A549 treated with RU486 at 1 μM for 4 hours (cell line): ENCODE measurements at places on chromosomes 3 and 15. TPM values are rescaled to one million over a fixed set of nuclear protein-coding genes. Genes with fewer than 3 reads are reported as not detected.

The ELL3 gene
- total RNA-seq = 1.3 to 2.3 TPM (median 2.1 TPM) in 5 replicates

The HSPBAP1 gene
- 5.0 to 6.7 TPM (median 6.1 TPM) in 5 replicates for total RNA-seq

The MRAS gene
- total RNA-seq = 7.1 to 12.2 TPM (median 8.5 TPM) in 5 replicates

The SLC12A8 gene
- total RNA-seq = 0.87 to 1.6 TPM (median 1.4 TPM) in 5 replicates

The TRPC1 gene
- total RNA-seq = 2.6 to 9.1 TPM (median 7.8 TPM) in 5 replicates

The CLDN16 gene
- total RNA-seq = 0.07 to 0.41 TPM in 2 of 5 replicates, not detected in the others

The CMTM8 gene
- 6.4 to 11.0 TPM (median 10.8 TPM) in 5 replicates for total RNA-seq

The EXOSC7 gene
- 43.0 to 50.3 TPM (median 48.4 TPM) in 5 replicates for total RNA-seq

The C2CD4B gene
- total RNA-seq = 0.09 to 0.16 TPM in 2 of 5 replicates, not detected in the others

The CHRM5 gene
- total RNA-seq = not detected in 5 replicates

The SELENOK gene
- 21.5 to 26.5 TPM (median 23.7 TPM) in 5 replicates for total RNA-seq

The TRH gene
- total RNA-seq = not detected in 5 replicates

The KLF15 gene
- total RNA-seq = 0.06 to 0.19 TPM (median 0.09 TPM) in 4 of 5 replicates, not detected in the other

The MUC20 gene
- 0.51 to 1.1 TPM (median 0.80 TPM) in 5 replicates for total RNA-seq
